Ascending aorta (tissue), 2 donors: ENCODE measurements at places on chromosomes 3 and 15. TPM values are rescaled to one million over a fixed set of nuclear protein-coding genes. Genes with fewer than 3 reads are reported as not detected.
A peak's percentile ranks its signal among the peaks of the same experiment; 100 is the strongest.

DNA sequence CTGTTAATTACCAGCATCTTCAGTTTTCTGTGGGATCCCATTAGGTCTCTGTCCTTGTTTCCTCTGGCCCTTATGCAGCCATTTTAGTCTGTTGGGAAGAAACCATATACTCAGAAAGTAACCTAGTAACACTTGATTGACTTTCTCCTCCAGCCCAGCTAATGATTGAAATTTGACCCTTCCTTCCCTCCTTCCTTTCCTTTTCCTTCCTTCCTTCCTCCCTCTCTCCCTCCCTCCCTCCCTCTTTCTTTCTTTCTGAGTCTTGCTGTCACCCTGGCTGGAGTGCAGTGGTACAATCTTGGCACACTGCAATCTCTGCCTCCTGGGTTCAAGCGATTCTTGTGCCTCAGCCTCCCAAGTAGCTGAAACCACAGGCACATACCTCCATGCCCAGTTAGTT is 5.9 kb upstream of the ZNF620 start:
- H3K4me1 ChIP-seq, result peaks cover 6% of the 10 kb centered on the region
- no peak for DNase-seq
- no peak overlapping the region for H3K27ac ChIP-seq

The RBP2 gene
- total RNA-seq, result not detected

GRCh38 chr3:49389297-49389696 is 22.5 kb downstream of the RHOA start:
- no peaks in the 10 kb centered on the region for H3K36me3 ChIP-seq
- no peak overlapping the region for H3K27ac ChIP-seq
- H3K27me3 ChIP-seq, result no peaks in the 10 kb centered on the region
- peaks cover 17% of the 10 kb centered on the region for H3K4me1 ChIP-seq

DNA sequence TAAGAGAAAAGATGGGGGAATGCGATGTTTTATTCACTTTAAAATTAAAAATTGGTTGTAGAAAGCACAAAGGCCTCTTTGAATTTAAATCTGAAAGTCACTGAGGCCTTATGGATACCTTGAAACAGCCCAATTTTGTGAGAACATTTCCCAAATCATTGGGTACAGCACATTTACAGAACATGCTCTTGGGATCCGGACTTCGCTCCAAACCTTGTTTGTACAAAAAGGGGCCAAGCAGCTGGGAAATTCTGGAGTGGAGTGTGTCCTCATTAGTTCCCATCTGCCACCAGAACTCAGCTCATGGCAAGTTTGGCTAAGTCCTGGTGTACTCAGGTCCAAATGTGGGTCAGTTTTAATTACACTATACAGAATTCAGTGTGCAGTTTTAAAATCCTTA is 254.2 kb downstream of the ZBTB20 start:
- no peak overlapping the region for H3K27ac ChIP-seq
- H3K36me3 ChIP-seq, result no peaks in the 10 kb centered on the region
- peaks cover 3% of the 10 kb centered on the region for H3K4me1 ChIP-seq
- no peaks in the 10 kb centered on the region for H3K27me3 ChIP-seq
- H3K4me3 ChIP-seq, result no peak overlapping the region

GRCh38 chr3:28651159-28651558 is 302.5 kb upstream of the AZI2 start:
- no peak overlapping the region for H3K27ac ChIP-seq
- H3K36me3 ChIP-seq, result no peaks in the 10 kb centered on the region
- H3K4me3 ChIP-seq, result no peak overlapping the region
- H3K27me3 ChIP-seq, result no peaks in the 10 kb centered on the region

The HYKK gene
- total RNA-seq, result 9.0 TPM

DNA sequence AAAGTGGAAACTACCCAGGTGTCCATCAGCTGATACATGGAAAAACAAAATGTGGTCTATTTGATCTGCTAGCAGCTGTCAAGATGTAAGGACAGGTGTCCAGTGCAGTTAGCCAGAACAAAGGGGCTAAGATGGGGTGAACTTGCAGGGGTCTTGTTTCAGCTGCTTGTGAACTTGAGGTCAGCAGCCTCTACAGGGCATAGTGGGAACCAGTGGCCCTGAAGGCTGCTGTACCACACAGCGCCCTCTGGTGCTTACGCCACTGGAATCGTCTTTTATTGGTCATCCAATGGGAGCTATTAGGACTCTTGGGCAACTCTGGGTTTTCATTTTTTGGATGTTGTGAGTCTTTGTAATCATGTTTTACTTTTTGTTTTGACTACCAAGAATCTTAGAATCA is 62.2 kb upstream of the CTSH start:
- no peaks in the 10 kb centered on the region for H3K27me3 ChIP-seq
- H3K4me3 ChIP-seq, result no peak overlapping the region
- H3K36me3 ChIP-seq, result no peaks in the 10 kb centered on the region

The MAN2A2 gene
- 90.4 TPM for total RNA-seq

DNA sequence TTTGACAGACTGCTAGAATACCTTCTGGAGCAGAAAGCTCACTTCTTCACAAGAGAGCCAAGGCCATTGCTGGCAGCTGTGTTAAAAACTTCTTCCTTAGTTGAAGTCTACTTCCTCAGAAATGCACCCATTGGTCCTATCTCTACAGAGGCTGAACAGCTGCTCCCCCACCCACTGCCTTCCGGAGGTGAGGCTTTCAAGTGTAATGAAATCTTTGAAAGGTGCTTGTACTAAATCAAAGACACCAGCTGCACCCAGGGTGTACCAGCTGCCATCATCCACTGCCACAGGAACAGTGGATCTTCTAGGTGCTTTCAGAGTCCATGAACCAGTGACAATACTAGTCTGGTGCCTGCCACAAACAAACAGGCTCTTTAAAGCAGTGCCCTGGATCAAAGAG is 26.4 kb upstream of the HERC1 start:
- H3K36me3 ChIP-seq, result no peaks in the 10 kb centered on the region
- H3K4me3 ChIP-seq, result no peak overlapping the region
- no peak for DNase-seq
- no peaks in the 10 kb centered on the region for H3K27me3 ChIP-seq

DNA sequence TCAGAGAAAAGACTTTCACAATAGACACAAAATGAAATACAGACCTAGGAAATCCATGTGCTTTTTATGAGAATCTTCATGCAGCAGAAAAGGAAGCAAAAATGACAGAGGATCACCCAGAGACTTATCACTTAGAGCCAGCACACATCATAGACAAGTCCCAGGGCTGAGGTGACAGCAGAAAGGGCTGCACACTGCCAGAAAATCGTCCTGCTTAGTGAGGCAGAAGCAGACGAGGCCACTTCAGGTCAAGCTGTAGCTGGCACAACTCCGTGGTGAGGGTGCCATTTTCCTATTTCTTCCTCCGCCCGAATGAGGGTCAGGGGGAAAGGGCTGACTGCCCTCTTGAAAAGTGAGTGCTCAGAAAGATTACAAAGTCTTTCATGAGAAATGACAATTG is 95.9 kb upstream of the TNIK start:
- H3K36me3 ChIP-seq, result no peaks in the 10 kb centered on the region
- no peak for DNase-seq
- H3K4me3 ChIP-seq, result no peak overlapping the region
- H3K27me3 ChIP-seq, result no peaks in the 10 kb centered on the region
- no peak overlapping the region for H3K27ac ChIP-seq

The NANOGP8 gene
- total RNA-seq, result not detected

GRCh38 chr3:125105116-125105515 is 49.3 kb upstream of the HEG1 start:
- H3K36me3 ChIP-seq, result no peaks in the 10 kb centered on the region
- no peaks in the 10 kb centered on the region for H3K27me3 ChIP-seq
- no peak overlapping the region for H3K27ac ChIP-seq
- DNase-seq, result no peak
- H3K4me3 ChIP-seq, result no peak overlapping the region

DNA sequence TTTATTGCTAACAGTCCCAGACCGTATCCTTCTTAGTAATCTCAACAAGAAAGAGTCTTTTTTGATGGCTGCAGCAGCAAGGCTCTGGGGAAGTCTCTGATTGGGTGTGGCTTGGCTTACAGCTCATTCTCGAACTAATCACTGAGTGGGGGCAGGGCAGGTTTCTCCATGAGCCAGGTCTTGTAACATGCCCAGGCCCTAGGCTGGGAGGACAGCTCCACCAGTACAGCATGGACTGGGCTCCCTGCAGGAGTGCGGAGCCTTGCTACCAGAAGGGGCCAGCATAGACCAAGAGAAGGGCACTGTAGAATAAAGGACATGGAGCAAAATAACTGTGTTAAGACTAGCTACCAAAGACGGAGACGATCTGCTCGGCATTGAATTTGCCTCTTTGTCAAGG is 7.2 kb downstream of the CD276 start:
- H3K27ac ChIP-seq, result no peak overlapping the region
- peaks cover 42% of the 10 kb centered on the region for H3K4me1 ChIP-seq
- H3K36me3 ChIP-seq, result no peaks in the 10 kb centered on the region
- H3K4me3 ChIP-seq, result no peak overlapping the region

GRCh38 chr3:158820521-158820920 is 18.7 kb downstream of the MFSD1 start:
- DNase-seq, result no peak
- no peaks in the 10 kb centered on the region for H3K27me3 ChIP-seq
- no peak overlapping the region for H3K4me3 ChIP-seq
- peaks cover 37% of the 10 kb centered on the region for H3K36me3 ChIP-seq
- H3K27ac ChIP-seq, result no peak overlapping the region

DNA sequence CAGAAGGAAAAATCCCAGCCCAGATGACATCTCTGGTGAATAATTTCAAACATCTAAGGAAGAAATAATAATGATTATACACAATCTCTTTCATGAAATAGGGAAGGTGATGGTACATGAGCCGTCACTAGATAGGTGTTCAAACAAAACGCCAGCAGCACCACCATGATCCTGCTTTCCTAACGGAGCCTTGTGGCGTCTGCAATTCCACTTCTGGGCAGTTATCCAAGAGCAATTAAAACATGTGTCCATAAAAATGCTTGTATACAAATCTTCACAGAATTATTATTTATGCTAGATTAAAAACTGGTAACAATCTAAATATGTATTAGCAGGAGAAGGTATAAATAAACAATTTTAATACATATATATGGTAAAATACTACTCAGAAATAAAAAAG is 33.7 kb downstream of the RTP4 start:
- no peak overlapping the region for H3K4me3 ChIP-seq
- H3K36me3 ChIP-seq, result no peaks in the 10 kb centered on the region
- no peak for DNase-seq
- peaks cover 8% of the 10 kb centered on the region for H3K4me1 ChIP-seq

The GBE1 gene
- 20.8 TPM for total RNA-seq

The C3orf85 gene
- not detected for total RNA-seq

DNA sequence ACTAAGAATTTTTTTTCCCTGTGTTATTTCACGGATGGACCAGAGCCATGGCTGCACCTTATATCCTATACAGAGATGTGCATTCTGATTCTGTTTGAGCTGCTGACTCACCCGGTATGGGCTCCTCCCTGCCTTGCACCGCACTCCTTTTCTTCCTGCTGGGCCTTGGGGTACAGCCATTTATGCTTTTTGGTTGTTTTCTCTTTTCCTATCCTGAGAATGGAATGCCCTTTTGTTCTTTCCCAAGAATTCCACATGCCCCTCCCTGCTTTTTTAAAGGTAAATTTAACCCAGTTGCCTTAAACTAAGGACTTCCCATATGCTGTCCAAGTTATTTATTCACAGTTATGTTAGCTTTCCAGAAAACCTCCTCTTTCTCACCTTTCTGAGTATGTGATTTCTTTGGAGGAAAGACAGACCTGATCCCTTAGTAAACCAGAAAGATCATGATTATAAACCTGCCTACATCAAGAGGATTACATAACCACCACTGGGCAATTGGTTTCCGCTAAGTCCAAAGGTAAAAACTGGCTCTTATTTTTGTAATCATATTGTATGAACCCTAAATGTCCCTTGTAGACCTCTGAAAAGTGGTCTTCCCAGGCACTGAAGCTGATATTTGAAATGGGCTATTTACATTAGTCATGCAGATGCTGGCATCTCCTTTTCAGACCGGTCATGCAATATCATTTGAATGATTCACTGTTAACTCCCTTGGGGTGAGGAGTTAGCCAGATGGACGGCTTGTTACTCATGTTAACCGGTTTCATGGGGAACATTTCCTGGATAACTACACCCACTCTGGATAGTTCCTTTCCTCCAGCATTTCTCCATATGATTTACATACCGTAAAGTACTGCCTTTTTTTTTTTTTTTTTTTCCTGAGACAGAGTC is 45.5 kb downstream of the TMOD3 start:
- no peak overlapping the region for H3K4me3 ChIP-seq
- H3K27ac ChIP-seq, result peak overlapping the region; percentile 74

- no peak overlapping the region for H3K4me3 ChIP-seq
- no peaks in the 10 kb centered on the region for H3K27me3 ChIP-seq
- H3K36me3 ChIP-seq, result peaks cover 4% of the 10 kb centered on the region
These were observed 44.8 kb downstream of the ALDH1L1 start for GRCh38 chr3:126135406-126136076.

The NR2E3 gene
- total RNA-seq, result not detected

GRCh38 chr15:42348083-42348482 is 11.2 kb upstream of the CAPN3 start:
- H3K27ac ChIP-seq, result no peak overlapping the region
- no peak overlapping the region for H3K4me3 ChIP-seq
- no peaks in the 10 kb centered on the region for H3K27me3 ChIP-seq
- peaks cover 50% of the 10 kb centered on the region for H3K36me3 ChIP-seq
- H3K4me1 ChIP-seq, result no peaks in the 10 kb centered on the region

The SPRED1 gene
- 9.4 TPM for total RNA-seq

DNA sequence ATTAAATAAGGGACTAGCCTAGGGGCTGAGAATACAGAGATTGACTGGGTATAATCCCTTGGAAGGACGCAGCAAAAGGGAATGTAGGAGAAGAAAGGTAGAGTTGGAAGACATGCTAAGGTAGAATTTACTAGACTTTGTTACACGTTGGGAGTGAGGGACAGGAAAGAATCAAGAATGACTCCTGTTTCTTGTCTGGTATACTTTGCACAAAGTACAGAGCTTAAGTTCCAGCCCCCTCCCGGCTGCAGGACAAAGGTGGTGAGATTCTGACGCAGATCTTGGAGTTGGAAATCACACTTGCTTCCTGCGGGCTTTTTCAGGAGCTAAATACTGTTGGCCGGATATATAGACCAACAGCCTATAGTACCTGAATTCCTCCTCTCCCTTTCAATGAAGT is 895 bp downstream of the HYKK start:
- no peaks in the 10 kb centered on the region for H3K36me3 ChIP-seq
- no peaks in the 10 kb centered on the region for H3K27me3 ChIP-seq
- no peak overlapping the region for H3K27ac ChIP-seq
- no peak for DNase-seq
- peak overlapping the region; percentile 76 for H3K4me3 ChIP-seq

GRCh38 chr3:42843713-42844411 is 31.8 kb downstream of the CYP8B1 start:
- no peaks in the 10 kb centered on the region for H3K27me3 ChIP-seq
- H3K36me3 ChIP-seq, result no peaks in the 10 kb centered on the region
- peak overlapping the region; percentile 74 for H3K27ac ChIP-seq
- peaks cover 9% of the 10 kb centered on the region for H3K4me1 ChIP-seq

DNA sequence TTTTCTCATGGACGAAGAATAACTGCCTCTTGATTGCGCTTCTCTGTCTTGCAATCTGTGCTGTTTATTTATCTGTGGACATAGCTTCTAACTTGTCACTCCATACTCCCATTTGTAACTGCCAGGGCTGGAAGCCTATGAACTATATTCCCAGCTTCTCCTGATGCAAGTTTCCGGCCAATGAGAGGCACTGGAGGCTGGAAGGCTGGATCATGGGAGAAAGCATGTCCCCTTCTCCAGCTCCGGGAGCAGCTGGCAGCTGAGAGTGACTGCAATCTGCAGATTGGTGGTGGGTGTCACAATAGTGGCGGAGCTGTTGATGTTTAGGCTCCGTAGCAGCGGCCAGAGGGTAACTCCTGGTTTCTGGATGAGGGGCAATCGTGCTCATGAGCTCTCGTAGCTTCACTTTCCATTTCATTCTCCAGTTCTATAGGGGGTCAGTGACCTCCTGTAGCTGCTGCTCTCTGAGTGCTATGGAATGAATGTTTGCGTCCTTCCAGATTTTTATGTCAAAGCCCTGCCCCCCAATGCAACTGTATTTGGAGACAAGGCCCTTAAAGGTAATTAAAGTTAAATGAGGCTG is 35.7 kb upstream of the PCSK6 start:
- no peak overlapping the region for H3K27ac ChIP-seq
- no peaks in the 10 kb centered on the region for H3K27me3 ChIP-seq
- no peaks in the 10 kb centered on the region for H3K36me3 ChIP-seq
- no peaks in the 10 kb centered on the region for H3K4me1 ChIP-seq
